ENCODE measurements at places on chromosomes 2 and 18.
A peak's percentile ranks its signal among the peaks of the same experiment; 100 is the strongest.

DNA sequence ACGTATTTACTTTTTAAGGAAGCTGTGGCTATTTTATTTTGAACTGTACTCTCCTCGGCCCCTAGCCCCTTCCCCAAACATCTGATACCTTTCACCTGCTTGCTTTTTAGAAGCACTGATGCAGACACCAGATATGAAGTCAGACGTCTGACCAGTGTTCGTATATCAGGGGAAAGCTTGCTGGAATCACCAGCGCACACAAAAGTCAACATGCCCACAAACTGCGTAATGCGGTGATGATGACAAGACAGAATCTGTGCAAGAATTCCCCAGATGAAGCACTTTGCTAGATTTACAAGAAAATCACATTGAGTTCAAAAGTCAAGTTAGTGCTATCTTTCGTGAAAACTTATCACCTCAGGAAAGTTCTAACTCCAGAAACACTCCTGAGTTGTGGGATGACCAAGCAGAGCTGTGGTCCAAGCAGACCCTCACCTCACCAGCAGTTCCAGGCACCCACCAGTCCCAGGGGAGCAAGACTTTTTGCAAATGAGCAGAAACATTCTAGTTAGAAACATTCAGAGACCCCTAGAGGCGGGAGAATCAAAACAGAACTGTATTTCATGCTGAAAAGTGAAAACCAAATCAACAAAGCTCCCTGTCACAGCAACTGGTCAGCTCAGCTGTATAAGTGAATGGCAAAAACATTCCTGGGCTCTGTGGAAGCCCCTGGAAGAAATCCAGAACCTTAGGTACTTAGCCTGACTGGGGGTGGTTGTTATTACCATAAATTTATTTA is 55.7 kb downstream of the INO80C start:
- DNase-seq: no peak

- DNase-seq: no peak
These were observed 610.0 kb downstream of the KCNJ3 start for GRCh38 chr2:155308367-155309009.

- no peak for DNase-seq
These were observed 123.9 kb downstream of the PLEKHM3 start for GRCh38 chr2:207901401-207901800.

GRCh38 chr2:196249860-196250259 is 78.5 kb upstream of the STK17B start:
- no peak for DNase-seq

GRCh38 chr2:103986001-103986400 is 867.9 kb upstream of the POU3F3 start:
- no peak for DNase-seq

- no peak for DNase-seq
These were observed 213.9 kb upstream of the SALL3 start for GRCh38 chr18:78765637-78766281.

DNA sequence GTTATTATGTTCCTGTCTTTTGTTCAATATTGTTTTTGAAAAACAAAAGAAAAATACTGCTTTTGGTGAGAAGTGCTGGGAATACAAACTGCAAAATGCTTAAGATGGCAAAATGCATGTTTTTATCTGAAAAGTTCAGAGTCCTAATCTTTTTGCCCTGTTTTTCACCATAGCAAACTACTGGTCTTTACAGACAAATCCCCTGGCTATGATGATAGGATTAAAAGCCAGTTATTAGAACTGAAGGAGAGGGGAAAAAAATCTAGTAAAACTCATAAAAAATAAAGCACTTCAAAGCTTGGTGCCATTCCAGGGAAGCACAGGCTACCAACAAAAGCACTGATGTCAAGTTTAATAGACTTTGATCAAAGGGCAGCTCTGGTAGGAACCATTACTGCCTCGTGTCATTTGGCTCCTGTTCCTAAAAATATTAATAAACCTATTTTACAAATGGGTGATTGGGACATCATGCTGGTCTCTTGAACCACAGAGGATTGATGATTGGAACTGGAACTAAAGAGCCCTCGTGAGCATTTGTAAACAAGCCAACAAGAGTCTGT is 194.7 kb downstream of the RAB3GAP1 start:
- no peak for DNase-seq

DNA sequence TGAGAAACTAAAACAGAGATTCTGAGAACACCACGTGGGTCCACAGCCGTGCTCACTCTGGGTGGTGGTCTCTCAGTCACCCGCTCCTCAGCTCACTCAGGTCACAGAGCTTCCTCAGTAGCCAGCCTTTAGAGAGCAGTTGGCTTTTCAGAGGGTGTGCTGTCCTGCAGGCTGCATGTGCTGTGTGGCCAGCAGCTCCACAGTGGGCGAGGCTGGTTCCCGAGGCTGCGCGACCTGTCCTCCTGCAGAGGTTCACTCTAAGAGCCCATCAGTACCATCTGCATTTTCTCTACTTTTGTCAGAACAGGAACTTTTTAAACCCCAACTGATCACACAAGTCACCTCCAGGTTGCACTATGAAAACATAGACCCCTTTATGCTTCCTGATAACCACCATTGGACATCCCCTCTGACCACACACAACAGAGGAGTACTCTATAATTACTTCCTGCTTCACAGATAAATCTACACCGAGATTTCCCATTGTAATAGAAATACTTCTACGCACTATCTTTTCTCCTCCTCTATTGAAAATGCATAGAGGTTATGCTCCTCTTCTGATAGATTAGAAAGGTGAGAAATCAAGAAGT is 93.1 kb downstream of the GYPC start:
- DNase-seq: no peak

DNA sequence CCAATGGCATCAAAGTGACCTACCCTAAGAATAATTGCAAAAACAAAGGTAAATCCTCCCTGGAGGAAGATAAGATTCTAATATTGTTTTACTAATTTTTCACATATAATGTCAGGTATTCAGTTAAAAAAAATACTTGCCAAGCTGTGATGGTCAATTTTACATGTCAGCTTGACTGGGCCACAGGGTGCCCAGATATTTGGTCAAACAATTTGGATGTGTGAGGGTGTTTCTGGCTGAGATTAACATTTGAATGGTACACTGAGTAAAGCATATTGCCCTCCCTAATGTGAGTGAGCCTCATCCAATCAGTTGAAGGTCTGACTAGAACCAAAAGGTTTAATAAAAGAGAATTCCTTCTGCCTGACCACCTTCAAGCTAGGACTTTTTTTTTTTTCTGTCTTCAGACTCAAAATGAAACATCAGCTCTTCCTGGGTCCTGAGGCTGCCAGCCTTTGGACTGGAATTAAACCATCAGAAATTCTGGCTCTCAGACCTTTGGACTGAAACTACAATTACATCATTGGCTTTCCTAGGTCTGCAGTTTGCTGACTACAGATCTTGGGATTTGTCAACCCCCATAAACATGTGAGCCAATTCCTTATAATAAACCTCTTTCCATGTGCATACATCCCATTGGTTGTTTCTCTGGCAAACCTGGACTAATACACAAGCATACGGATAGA is 65.4 kb downstream of the LDAH start:
- no peak for DNase-seq

GRCh38 chr2:11371092-11371937 is 26.9 kb upstream of the ROCK2 start:
- no peak for DNase-seq

DNA sequence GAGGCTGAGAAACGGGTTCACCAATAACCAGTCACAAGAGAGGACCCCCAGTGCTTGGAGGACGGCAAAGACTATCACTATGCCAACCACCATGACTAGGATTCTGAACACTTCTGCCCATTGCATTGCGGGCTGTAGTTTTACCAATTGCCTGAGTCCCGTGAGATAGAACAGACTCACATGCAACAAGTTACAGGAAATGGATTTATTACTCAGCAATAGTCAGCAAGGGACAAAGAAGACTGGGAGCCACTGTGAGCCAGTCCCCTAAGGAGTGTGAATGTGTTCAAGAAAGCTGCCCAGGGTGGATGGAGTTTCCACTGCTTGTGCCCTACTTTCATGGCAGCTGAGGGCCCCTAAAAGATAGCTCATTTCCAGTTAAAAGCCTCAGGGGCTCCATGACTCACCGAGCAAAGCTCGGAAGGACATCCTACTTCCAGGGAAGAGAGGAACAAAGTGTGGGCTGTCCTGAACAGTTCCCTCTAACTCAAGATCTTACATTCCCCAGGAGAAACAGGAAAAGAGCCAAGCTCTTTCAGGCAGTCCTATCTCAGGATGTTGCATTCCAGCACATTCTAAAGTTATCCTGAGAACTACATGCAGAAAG is 54.4 kb downstream of the SLC4A3 start:
- DNase-seq: peak; percentile 12

- DNase-seq: no peak
These were observed 26.1 kb upstream of the AP1S3 start for GRCh38 chr2:223863491-223863890.

- DNase-seq: no peak
These were observed 87.9 kb upstream of the ATG16L1 start for GRCh38 chr2:233163486-233164103.

GRCh38 chr2:8586457-8587051 is 95.3 kb upstream of the ID2 start:
- no peak for DNase-seq

GRCh38 chr18:57294547-57294946 is 57.8 kb upstream of the ST8SIA3 start:
- no peak for DNase-seq

DNA sequence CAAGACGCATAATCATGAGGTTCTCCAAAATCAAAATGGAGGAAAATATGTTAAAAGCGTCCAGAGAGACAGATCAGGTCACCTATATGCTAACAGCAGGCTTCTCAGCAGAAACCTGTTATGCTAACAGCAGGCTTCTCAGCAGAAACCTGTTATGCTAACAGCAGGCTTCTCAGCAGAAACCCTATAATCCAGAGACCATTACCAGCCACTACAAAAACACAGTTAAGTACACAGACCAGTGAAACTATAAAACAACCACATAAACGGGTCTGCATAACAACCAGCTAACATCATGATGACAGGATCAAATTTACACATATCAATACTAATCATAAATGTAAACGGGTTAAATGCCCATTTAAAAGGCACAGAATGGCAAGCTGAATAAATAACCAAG is 1548.4 kb upstream of the TMEFF2 start:
- no peak for DNase-seq

DNA sequence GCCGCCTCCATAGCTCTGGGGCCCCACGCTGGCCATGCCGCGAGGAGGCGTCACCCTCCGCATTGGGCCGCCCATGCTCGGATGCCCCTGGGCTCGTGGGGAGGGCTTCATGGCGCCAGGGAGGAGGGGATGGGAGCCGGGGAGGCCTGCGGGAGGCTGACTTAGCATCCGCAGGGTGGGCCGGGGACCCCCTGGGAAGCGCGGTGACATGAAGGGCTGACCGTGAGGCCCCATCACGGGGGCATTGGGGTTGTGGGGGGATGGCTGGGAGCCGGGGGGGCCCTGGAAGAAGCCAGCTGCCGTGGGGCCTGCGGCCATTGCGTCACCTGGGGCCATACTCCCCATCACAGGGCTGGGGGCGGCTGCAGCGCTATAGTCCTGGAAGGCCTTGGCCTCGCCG is 26.0 kb upstream of the ANKRD62 start:
- no peak for DNase-seq

DNA sequence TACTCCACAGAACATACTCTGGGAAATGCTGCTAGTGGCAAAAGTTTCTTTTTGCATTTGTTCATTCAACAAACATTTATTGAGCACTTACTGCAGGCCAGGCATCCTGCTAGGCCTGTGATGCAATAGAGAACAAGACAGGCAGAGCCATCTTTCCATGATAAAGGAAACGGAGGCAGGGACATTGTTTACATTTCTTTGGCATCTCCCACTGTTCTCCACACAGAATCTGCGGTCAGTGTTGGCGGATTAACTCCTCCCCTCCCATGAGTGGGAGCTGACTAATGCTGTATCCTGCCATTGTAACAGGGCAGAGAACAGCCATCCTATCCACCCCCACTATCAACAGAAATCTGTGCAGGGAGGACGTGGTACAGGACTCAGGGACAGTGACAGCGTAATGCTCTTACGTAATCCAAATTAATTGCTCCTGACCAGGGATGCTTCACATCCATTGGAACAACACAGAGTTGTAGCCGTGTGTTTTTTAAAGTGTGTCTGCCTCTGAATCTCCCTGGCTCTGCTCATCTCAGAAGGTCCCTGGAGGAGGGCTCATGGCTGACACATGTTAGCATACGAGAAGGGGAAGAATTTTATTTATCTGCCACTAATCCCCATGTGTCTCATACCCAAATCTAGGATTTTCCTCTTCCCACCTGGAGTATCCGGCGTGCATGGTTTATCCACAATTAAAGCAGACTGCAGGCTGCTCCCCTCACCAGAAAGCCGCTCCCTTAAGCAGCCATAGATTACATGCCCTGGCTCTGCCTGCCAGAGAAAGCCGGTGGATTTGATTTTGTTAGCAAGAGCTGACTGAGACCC is 32.3 kb downstream of the STEAP3 start:
- DNase-seq: no peak

Measured in GOT3 (cell line).